Activated CD4-positive, alpha-beta T cell treated with anti-CD3 and anti-CD28 coated beads, Interleukin-2, amount 50 U/mL, for 24 hours (primary cell): ENCODE measurements at places on chromosomes 2 and 18.

DNA sequence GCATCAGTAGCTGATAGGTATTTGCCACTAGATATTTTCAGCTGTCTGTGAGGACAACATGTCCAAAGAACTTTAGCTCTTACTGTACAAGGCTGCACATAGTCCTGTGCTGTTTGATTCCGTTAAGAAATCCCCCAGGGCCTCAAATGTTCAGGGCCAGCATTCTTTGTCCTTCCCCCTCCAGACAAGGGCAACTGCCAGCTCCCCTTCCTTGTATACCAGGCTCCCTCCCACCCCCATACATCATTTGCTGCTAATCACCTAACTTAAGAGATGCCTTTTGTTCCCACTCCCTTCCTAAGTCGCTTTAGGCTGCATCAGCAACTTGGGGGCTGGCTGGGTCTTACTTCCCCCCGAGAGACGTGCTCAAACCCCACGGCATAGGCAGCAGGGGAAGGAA, 138.7 kb downstream of the CDH20 start:
- no peak for DNase-seq

GRCh38 chr18:67788310-67789164, 272.0 kb upstream of the DSEL start:
- DNase-seq, result no peak

DNA sequence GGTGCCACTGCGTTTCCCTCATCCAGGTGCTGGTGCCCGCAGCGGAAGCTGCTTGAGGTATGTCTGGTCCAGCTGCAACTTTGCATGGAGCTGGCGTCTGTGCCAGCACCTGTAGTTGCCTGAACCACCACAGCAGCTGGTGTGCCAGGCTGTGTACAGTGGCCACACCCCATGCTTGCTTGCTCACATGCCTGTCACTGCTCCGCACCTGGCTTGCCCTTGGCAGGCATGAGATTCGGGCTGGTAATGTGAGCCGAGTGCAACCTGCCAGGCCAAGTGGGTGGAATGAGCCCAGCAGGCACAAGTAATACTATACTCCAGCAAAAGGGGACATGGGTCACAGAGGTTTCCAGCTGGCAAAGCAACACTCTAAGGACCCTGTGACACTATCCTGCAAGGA, 1123.3 kb upstream of the ACVR2A start:
- DNase-seq, result no peak

GRCh38 chr18:23584019-23584983, 2.0 kb downstream of the NPC1 start:
- DNase-seq, result no peak

GRCh38 chr2:168564641-168565040, 108.6 kb downstream of the CERS6 start:
- DNase-seq, result no peak

DNA sequence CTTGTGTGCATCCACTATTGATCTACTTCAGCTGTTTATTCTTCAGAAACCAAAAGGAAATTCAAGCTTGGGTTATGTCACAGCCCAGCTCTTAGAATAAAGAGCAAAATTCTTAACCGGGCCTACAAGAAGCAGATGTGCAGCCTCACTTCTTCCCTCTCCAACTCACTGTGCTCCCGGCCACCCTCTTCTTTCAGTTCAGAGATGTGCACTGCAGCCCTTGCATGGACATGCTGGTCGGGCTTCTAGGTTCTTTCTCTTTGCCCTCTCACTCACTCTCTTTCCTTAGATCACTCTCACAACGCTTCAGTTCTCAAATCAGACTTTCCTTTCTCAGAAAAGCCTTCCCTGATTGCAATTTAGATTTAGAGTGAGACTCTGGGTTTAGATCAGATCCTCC, 104.1 kb downstream of the CHN1 start:
- no peak for DNase-seq

GRCh38 chr2:28869494-28870145, 489 bp downstream of the TRMT61B start:
- no peak for DNase-seq

DNA sequence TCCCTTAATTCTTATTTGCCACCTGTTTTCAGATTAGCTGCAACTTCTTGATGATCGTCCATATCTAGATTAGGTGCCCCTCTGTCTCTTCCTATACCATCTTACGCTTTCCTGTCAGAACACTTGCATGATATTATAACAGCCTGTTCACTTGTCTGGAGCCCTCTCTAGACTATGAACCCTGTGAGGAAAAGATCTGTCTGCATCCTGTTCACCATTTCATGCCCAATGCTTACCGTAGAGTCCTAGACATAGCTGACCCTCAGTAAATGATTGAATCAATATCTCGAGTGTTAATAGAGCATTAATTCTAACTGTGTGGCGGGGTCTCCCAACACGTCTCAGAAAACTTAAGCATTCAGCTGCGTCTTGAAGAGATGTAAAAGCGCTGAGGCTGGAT, 31.8 kb upstream of the TMEM17 start:
- no peak for DNase-seq

- DNase-seq, result no peak
Measured at GRCh38 chr18:12656605-12656937, 1.3 kb downstream of the SPIRE1 start.

DNA sequence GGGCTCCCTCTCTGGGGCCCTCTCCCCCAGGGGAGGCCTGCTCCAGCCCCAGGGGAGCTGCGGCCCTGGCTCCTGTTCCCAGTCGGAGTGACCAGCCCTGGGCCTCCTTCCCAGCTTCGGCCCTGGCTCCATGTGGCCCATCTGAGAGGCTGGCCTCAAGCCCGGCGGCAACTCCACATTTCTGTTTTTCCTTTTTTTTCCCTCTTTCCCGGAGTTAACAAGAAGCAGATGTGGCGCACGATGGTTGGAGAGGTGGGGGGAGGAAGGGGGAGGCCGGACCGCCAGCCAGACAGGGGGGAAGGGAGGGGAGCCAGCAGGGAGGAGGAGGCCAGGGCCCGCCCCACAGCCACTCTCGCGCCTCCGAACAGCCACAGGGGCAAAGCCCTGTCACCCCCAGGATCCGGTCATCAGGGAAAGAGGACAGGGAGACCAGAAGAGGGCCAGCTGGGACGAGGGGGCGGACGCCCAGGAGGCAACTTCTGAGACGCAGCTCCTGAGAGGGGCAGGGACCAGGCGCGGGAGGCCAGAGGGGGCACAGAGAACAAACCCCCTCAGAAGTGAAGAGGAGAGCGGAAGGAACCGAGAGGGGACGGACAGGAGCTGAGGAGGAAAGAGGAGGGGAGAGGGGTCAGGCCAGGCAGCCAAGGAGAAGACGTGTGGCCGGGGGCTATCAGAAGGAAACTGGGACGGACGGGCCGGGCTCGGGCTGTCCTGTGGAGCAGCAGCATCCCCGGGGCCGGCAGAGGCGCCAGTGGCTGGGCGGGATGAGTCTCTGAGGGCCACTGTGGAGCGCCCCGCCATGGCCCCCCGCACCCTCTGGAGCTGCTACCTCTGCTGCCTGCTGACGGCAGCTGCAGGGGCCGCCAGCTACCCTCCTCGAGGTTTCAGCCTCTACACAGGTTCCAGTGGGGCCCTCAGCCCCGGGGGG, at the start of gene EMILIN1:
Gene EMILIN1, plus strand, starts transcription at position 349 of the 928 bp plus-strand sequence. Its CDS starts 451 bp downstream, at position 800.
- no peak for DNase-seq

GRCh38 chr18:67924656-67925055, 408.1 kb upstream of the DSEL start:
- DNase-seq, result no peak

DNA sequence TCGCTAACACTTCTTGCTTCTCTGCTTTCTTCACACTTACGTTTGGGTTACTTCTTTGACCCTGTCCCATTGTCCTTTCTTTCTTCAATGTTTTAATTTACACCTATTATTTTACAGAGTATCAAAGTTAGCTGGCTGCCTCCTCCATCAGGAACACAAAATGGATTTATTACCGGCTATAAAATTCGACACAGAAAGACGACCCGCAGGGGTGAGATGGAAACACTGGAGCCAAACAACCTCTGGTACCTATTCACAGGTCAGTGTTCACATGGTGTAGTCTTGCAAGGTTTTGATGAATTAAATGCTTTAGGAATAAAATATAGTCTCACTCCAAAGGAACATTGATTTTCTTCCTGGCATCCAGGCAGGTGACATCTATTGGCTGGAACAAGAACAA, 919.0 kb downstream of the MBD2 start:
- no peak for DNase-seq

GRCh38 chr18:55573386-55573785, 14.6 kb downstream of the TCF4 start:
- DNase-seq, result no peak

DNA sequence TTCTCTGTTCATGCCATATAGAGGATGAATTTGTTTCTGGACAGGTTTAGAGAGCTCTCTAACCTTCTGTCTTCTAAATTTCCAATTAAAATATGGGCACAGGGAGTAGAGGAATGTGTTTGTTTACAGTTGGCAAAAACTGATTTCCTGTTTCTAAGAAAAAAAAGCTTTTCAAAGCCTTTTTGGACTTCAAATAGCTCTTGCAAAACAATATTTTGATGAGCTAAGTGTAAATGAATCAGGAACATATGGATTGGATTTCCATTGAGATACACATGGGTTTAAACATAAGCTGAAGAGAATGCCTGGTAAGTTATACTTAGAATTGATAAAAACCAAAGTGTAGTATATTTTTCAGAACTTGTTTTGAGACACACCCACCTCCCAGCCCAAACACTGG, 677.5 kb downstream of the NYAP2 start:
- no peak for DNase-seq

DNA sequence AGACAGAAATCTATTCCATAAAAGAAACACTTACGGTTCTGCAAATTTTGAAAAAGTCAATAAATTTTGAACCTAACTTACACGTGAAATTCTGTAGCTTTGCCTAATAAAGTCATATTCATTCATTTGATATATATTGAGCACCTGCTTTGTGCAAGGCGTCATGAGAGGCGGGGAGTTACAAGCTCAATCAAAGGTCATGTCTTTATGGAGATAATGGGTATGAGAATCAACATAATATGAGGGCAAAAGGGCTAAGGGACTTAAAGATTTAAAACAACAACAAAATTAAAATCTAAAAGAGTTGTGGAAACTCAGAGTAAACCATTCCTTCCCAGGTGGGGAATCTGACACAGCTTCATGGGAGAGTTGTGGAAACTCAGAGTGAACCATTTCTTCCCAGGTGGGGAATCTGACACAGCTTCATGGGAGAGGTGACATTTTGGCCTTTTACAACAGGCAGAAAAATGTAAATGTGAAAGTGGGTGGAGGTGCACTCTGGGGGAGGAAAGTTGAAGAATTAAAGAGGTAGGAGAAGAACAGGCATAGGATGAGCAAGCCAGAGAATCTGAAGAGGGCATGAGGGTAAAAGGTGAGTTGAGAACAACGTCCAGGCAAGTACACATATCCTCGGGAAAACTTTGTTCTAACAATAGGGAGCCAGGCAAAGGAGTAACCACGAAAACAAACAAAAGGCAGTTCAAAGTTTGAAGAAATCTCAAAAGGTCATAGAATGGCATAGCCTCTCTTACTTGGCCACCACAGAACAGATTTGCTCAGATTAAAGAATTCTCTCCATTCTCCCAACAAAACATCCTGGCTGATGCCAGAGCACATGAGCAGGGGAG, 49.5 kb upstream of the CD226 start:
- no peak for DNase-seq

GRCh38 chr2:206273905-206274304, 558 bp upstream of the ZDBF2 start:
- no peak for DNase-seq

GRCh38 chr2:40364151-40364874, 87.6 kb downstream of the SLC8A1 start:
- DNase-seq, result no peak

GRCh38 chr2:55604027-55604565, 13.3 kb downstream of the PPP4R3B start:
- DNase-seq, result no peak

DNA sequence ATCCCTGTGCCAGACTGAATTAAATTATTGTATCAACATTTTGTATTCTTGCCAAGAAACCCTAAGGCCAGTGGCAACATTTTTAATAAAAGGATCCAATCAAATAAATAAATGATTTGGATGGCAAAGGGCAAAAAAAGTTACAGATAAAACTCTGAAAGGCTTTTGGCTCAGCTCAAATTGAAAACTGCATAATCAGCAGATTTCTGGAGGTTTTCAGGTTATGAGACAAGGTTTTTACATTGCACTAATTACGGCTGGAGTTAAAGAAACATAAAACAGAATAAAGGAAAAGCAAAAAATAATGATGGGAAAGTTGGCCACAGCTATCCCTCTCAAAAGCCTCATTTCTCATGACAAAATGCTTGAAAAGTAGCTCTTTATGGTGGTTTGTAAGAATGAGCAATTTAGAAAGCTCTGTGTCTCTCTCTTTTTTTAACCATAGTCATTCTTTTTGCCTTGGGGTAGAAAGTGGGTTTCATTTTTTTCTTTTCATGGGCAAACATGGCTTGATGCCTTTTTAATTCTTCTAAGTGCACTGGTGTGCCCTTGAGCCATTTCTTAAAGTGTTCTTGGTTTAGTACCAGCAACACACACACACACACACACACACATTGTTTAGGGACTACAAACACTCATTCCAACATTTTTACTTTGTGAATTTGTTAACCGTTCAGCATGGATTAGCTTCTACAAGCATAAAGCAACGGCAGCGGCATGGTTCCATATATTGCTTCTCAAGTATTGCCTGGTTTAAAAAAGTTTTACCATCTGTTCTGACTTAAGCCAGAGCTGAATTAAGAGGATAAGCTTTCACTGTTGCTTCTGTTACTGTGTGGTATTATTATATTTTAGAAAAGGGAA, 747.1 kb upstream of the FSHR start:
- DNase-seq, result no peak
